ENCODE measurements at places on chromosomes 4 and X.

- no peak for DNase-seq
Observed at GRCh38 chrX:57156397-57157049, 19.3 kb upstream of the SPIN2A start.

- no peak for DNase-seq
Observed at GRCh38 chr4:12583275-12583674, 900.9 kb downstream of the RAB28 start.

GRCh38 chr4:80213117-80213815 is 16.0 kb downstream of the PRDM8 start:
- no peak for DNase-seq

DNA sequence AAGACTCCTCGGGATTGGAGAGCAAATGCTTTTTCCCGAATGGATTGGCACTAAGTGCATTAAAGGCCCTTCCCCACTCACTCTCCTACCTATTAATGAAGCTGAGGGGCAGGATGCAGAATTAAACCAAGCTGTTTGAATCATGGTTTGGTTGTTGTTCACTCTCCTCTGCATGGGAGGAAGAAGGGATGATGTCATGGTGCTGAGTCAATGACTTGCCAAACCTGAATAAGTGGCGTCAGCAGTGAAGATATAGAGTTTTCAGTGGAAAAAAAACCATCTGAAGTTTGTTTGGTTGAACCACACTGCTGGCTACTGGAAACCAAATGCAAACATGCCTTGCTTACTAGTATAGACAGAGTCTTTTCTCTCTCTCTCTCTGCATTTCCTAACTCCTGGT is 19.8 kb upstream of the ZXDA start:
- no peak for DNase-seq

DNA sequence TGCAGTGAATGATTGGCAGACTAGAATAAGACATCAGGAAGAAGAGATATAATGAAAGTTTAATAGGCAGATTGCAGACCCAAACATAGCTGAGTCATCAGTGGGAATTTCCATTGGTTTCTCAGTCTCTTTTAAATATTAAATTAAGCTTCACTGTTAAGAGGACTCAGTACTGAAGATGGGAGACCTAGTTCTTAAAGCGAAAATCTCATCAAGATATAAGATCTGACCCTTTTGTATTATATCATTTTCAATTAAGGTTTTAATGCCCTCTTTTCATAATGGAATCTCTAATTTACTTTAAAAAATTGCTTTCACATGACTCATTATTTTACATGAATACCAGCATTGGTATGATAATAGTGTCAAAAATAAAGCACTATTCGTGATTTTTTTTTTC is 168.9 kb upstream of the ATOH1 start:
- no peak for DNase-seq

- DNase-seq, result no peak
Observed at GRCh38 chrX:350148-350533, 31.5 kb upstream of the GTPBP6 start.

- no peak for DNase-seq
Observed at GRCh38 chr4:108917255-108917654, 154.4 kb upstream of the ETNPPL start.

DNA sequence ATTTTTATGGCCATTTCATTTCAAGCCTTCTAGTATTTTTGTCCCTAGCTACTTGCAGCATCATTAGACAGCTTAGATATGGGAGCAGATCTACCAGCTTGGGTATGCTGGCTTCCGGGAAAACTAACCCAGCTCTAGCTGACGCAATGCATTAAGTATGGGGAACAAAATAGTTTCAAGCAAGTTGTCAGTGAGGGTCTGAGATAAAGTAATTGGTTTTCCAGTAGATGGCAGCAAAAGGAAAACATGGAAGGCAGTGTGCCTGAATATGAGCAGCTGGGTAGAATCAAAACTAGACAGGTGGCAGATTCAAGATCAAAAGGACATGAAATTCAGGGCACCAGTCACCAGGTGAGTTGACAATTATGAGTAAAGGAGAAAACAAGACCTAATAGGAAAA is 340.9 kb upstream of the CTSO start:
- no peak for DNase-seq

DNA sequence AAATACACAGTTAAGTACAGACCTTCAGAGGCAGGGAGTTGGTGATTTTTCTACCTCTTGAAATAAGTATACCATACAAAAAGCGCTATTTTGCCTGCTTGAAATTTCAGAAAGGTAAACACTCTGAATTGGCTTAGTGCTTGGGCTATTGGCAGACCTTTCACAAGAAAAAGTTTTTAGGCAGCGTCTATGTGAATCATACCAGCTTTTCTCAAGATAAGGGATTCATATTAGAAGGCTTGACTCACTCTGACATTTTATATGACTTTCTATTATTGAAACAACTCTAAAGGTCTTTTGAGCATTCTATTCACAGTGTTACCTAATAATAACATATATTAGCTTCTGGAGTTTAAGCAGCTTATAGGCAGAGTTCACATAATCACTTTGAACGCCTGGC is 286.4 kb upstream of the FAT1 start:
- no peak for DNase-seq

DNA sequence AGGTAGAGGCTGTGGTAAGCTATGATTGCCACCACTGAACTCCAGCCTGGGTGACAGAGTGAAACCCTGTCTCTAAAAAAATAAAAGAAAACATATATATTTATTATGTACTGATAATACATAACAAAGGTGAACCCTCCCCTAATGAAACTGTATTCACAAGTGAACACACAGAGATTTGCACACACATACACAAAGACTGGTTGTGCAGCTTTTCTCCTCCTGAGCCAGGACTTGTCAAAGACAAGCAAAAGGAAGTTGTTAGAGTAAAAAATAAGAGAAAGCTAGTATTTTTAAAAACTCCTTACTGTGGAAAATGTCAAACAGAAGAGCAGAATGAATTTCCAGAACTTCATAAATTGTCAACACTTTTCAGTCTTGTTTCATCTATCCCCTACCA is 1.5 kb upstream of the GRSF1 start:
- DNase-seq, result no peak

DNA sequence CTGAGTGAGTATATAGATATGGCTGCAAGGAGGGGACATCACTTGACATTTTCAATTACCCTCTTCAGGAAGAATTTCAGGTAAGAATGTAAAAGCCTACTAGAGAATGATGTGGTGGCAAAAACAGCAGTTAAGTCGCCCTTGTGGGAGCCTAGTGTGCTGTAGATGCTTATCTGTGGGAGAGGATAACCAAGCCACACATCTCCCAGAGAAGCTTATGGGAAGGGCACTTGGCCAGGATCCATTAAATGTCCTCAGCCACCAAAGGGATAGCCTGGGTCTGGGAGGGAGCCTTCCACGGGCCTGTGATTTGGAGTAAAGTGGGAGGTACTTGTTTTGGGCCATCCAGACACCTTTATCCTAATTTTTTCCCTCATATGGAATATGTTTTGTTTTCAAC is 41.3 kb upstream of the BCLAF3 start:
- no peak for DNase-seq

GRCh38 chr4:120691106-120691505 is 231.4 kb downstream of the PRDM5 start:
- DNase-seq, result no peak

DNA sequence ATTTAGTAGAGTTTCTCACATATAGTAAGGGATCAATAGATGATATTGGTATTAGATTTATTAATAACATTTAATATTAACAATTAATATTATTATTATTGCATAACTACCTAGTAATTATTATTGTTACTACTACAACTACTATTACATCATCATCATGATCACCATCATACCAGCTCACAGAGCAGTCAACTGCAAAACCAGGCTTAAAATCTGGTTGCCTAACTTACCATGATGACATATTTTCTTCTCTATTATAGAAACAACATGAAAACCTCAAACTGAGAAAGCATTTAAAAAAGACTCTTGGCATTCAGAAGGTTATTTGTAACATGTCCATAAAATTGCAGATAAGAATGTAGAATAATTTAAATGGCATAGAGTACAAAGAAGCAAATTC is 247.0 kb upstream of the TTC29 start:
- no peak for DNase-seq

- no peak for DNase-seq
Observed at GRCh38 chr4:165118256-165118909, 5.7 kb upstream of the TMEM192 start.

DNA sequence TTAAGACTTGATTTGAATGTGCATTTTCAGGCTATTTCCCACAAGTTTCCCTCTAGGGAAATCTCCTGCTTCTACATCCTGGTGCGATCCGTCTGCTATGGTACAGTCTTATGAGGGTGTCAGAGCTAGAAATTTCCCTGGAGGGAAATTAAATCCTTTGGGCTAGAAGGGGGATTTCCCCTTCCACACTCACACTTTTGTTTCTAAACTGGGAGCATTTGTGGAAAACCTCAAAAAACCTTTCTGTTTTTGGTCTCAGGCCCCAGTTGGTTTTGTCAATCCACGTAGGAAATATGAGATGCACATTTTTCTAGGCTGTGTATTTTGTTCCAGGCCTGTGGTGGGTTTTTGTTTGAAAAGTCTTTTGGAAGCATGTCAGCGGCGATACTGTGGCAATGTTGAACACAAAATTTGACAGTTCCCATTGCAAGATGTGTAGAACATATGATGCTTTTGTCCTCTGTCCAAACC is 17.8 kb downstream of the HMGB3 start:
- no peak for DNase-seq

GRCh38 chr4:74353858-74354257 is 11.1 kb upstream of the EREG start:
- DNase-seq, result no peak

GRCh38 chrX:48696909-48697727 is 584 bp downstream of the SUV39H1 start:
- DNase-seq, result no peak

DNA sequence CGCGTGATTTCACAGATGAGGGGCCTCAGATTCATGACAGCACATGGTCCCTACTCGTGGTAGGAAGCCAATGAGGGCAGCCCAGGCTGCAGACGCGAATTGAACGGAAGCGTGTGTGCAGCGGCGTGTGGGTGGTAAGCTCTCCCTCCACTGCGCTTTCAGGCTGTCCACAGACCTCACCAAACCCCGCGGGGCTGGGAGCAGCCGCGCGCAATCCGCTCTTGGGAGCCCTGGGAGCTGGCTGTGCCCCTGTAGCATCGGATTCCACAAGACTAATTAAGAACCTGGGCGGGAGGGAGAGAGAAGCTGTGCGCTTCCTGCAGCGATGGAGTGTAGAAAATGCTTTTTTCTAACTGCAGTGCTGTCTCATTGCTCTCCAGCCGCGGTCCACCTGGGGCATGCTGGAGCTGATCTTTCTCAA is 134.9 kb downstream of the STOX2 start:
- DNase-seq, result no peak

- no peak for DNase-seq
Observed at GRCh38 chr4:104015680-104016079, 295.9 kb upstream of the TACR3 start.

- no peak for DNase-seq
Observed at GRCh38 chrX:38482183-38482582, 79.2 kb upstream of the TSPAN7 start.

- no peak for DNase-seq
Observed at GRCh38 chr4:70187216-70187615, 8.3 kb upstream of the ODAM start.

GRCh38 chrX:117680286-117680685 is 436.3 kb downstream of the KLHL13 start:
- DNase-seq, result no peak

DNA sequence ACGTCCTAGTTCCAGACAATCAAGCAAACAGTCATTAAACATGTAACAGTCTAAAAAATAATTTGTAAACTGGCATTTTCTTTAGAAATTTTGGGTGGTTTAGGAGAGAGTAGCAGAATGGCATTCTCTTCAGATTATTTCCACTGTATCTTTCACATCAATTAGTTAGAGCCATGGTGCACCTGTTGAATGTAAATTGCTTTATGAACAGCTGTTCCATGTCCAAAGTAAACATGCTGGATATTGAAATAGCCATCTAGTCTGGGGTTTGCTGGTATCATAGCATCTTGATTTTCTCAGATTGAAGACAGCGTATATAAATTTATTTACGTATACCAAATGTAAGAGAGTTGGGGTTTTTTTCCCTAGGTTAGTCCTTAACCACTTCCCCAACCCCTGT is 143.6 kb downstream of the RCHY1 start:
- no peak for DNase-seq

GRCh38 chrX:19673375-19674040 is 158.2 kb upstream of the MAP3K15 start:
- DNase-seq, result no peak

- DNase-seq, result no peak
Observed at GRCh38 chrX:153928846-153929245, 2.8 kb upstream of the ARHGAP4 start.

- DNase-seq, result peak; percentile 27
Observed at GRCh38 chr4:128863312-128864075, 54.0 kb downstream of the JADE1 start.

GRCh38 chrX:100721328-100721727 is 10.6 kb downstream of the SYTL4 start:
- no peak for DNase-seq

- no peak for DNase-seq
Observed at GRCh38 chr4:37392521-37393255, 148.1 kb downstream of the NWD2 start.

DNA sequence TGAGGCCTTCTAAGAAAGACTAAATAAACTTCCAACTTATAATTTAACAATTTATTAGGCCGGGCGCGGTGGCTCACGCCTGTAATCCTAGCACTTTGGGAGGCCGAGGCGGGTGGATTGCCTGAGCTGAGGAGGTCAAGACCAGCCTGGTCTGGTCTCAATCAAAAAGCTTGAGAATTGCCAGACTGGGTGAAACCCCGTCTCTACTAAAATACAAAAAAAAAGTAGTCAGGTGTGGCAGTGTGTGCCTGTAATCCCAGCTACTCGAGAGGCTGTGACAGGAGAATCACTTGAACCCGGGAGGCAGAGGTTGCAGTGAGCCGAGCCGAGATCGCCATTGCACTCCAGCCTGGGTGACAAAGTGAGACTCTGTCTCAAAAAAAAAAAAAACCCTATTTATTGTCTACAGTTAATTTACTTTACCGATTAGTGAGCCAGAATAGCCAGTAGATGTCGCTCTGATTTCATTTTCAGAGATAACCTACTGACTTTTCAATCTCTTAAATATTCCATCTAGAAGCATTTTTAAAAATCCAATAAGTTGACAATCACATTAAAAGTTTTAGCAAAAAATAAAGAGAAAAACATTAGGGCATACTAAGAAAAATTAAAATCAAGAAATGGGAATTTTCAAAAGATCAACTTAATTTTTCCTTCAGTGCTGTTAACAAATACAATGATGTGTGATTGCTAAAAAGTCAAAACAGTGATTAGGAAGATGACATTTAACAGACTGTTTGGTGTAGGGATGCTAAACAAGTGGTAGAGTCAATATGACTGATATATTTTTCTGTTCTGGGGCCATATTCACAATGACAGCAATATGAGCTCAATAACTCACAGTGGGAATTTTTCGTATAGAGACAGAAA is 4.3 kb upstream of the SHROOM3 start:
- no peak for DNase-seq

- no peak for DNase-seq
Observed at GRCh38 chrX:27241981-27242380, 221.2 kb downstream of the PPP4R3C start.

- DNase-seq, result no peak
Observed at GRCh38 chrX:139831017-139831416, 101.8 kb downstream of the ATP11C start.

- DNase-seq, result no peak
Observed at GRCh38 chr4:90025248-90025647, 101.9 kb upstream of the CCSER1 start.

Measured in stimulated activated CD8-positive, alpha-beta memory T cell treated with anti-CD3 and anti-CD28 coated beads, Interleukin-15, amount 100 ng/mL, for 4 hours (primary cell).